Cortex of kidney (tissue), 1 donor: ENCODE measurements at places on chromosomes 2 and 18.

GRCh38 chr2:237305579-237305978 is 108.4 kb downstream of the COL6A3 start:
- no peak for DNase-seq

DNA sequence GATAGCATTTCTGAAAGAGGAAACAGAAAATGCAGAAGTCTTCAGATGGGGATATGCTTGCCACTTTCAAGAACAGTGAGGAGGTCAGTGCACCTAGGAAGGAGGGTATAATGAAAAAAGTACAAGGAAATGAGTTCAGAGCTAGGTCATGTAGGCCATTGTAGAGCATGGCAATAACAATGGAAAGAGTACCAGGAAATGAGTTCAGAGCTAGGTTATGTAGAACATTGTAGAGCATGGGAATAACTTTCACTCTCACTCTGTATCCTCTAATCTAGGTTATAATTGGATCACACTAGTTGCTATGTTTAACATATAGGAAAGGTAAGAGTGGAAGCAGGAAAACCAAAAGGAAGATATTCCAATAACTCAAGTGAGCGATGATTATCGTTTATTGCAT is 12.3 kb downstream of the SCG2 start:
- DNase-seq, result no peak

DNA sequence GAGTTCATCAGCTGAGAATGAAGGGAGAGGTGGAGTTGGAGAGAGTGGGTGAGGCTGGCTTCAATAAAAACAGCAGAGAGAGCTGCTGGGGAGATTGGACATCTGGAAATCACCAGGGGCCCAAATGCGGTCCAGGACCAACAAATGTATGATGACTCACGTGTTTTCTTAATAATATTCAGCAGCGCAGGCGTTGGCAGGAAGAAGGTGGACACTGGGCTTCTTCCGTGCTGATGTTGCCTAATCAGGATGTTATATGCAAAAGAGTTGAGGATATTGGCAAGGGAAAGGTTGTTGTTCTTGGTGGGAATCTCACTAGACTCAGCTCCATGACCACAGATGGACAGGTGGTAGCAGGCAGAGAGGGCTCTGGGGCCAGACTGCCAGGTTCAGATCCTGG is 12.8 kb upstream of the PLA2R1 start:
- DNase-seq, result no peak

GRCh38 chr2:16553226-16553625 is 112.4 kb downstream of the CYRIA start:
- no peak for DNase-seq

- no peak for DNase-seq
Observed at GRCh38 chr2:14530506-14530905, 102.0 kb upstream of the LRATD1 start.

GRCh38 chr2:32752952-32753351 is 125.1 kb downstream of the TTC27 start:
- no peak for DNase-seq

DNA sequence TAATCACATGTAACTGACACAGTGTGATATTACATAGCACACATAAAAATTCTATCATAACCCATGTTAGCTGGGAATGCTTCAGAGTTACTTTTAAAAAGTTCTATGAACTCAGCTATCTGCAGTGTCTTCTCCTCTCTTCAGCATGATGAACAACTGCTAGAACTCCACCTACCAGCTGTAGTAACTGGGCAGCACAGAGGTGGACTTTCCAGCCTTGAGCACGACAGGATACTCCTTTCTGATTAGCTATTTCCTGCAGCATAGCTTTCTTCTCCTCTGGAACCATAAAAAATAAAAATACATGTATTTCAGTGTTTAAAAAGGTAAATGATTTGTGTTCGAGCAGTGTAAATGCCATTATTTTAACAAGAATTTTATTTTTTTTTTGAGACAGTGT is 59.5 kb upstream of the AMMECR1L start:
- no peak for DNase-seq

DNA sequence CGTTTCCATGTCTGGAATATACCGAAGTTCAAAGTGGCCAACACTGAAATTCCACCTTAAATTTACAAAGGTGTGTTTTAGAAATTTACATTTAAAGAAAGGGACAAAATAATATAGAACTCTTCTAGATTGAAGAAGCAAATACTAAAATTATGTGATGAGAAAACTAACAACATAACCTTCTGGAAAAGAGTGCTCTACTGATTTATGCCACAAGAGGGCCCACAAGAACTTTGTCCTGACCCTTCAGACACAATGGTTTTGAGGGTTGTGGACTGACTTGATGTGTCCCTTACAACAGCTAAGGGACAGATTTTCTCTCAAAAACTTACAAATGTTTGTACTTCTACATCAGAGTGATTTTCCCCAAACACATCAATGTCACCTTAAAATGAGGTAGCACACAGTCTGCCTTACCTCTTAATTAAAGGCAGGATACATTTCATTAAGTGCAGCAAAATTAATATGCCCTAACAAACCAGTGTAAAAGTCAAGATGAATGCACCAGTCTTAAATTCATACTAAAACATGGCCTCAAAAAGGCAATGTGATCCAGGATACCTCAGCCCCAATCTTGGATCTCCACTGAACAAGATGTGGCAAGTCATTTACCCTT is 36.2 kb downstream of the EIF2AK3 start:
- DNase-seq, result no peak

- DNase-seq, result no peak
Observed at GRCh38 chr2:73103018-73103542, 9.7 kb downstream of the RAB11FIP5 start.

DNA sequence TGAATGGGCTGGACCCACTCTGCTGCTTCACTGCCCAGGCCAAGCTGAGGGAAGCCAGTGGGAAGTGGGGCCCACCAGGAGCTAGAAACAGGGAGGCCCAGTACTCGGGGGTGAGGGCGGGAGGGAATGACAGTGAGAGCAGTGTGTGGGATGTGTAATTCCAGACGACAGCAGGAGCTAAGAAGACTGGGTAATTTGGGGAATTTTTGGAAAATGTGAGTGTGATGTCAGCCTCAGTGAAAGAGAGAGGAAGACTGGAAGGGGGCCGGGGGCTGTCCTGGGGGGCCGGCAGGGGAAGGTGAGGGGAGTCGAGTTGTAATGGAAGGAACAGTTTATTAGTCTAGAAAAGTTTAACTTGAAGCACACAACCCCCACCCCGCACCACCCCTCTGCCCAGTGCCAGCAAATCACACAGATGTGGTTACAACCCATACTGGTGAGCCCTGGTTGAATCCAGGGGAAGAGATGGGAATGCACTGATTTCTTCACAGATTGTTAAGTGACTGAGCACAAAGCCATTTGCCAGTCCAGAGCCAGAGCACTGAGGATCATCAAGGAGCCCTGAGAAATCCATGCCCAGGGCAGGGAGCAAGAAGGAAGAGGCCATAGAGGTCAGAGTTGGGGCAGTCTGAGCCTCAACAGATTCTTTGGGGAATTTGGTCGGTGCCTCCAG is 76.7 kb upstream of the PKDCC start:
- DNase-seq, result no peak

- DNase-seq, result no peak
Observed at GRCh38 chr2:20171445-20171977, 53.4 kb downstream of the SDC1 start.

DNA sequence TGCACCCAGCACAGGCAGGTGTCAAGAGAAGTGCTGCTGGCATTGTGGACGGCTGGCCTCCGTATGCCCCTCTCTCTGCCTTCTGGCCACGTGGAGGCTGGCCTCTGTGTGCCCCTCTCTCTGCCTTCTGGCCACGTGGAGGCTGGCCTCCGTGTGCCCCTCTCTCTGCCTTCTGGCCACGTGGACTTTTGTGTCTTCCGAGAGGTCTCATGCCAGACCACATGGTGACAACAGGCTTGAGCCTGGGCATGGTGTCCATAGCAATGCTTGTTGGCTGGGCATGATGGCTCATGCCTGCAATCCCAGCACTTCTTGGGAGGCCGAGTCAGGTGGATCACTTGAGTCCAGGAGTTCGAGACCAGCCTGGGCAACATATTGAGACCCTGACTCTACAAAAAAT is 19.3 kb upstream of the SERPINB13 start:
- DNase-seq, result no peak
